GM20000 (cell line): ENCODE measurements at places on chromosomes 5 and 9.

GRCh38 chr5:168710706-168711105 is 131.5 kb upstream of the PANK3 start:
- DNase-seq, result no peak

GRCh38 chr5:176739461-176740051 is 70.8 kb upstream of the UNC5A start:
- DNase-seq, result no peak

GRCh38 chr5:37738057-37738691 is 101.7 kb downstream of the GDNF start:
- DNase-seq, result peak; percentile 31

- no peak for DNase-seq
Measured at GRCh38 chr9:134887219-134887618, 6.6 kb downstream of the FCN2 start.

- no peak for DNase-seq
Measured at GRCh38 chr9:68523367-68523936, 17.2 kb downstream of the TMEM252 start.

GRCh38 chr5:65927503-65928321 is 1.3 kb downstream of the ERBIN start:
- peak; percentile 71 for DNase-seq

DNA sequence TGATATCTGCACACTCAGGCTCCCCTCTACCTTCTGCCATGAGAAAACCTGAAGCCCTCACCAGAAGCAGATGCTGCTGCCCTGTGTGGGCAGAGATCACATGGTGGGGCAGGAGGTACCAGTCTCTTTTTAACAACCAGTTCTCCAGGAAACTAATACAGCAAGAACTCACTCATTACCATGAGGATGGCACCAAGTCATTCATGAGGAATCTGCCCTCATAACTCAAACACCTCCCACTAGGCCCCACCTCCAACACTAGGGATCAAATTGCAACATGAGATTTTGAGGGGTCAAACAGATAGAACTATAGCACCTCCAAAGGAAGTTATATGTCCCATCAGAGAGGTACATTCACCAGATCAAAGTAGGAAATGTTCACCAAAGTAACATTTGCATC is 136.3 kb upstream of the SHB start:
- DNase-seq, result no peak

DNA sequence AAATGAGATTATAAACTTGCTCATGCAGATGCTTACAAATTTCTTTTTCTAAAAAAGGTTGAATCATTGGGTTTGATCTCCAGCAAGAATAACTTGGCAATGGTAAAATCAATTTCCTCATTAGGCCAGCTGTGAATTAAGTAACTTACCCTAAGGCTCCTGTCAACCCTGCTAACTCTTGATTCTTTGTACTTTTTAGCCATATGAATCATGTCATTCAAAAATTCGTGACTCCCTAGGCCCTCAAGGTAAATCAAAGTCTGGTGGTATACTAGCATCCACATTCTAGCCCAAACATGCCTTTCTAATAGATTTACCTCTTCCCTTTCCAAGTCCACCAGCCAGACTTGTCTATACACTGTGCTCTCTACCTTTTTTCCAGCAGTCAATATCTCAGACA is 420.8 kb upstream of the BRINP1 start:
- no peak for DNase-seq

- no peak for DNase-seq
Measured at GRCh38 chr5:172574871-172575223, 66.2 kb upstream of the NEURL1B start.

GRCh38 chr5:159956074-159956473 is 39.8 kb downstream of the ADRA1B start:
- no peak for DNase-seq

- no peak for DNase-seq
Measured at GRCh38 chr5:170235876-170236864, 3.4 kb downstream of the C5orf58 start.

DNA sequence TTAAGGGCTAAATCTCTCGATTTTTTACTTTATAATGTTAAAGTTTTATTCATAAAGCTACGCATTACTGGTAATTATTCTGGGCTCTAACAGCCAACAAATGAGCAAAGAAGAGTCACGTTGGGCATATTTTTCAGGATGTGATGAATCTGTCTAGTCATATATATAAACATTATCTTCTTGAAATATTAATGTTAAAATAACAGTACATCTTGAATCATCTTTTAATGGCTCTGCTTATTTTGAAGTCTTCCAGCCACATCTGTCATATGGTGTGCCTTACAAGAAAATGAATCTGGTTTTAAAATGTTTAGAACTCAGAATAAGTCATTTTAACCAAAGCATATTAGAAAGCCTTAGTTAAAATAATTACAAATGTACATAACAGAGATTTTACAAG is 96.9 kb downstream of the CWC27 start:
- DNase-seq, result no peak

DNA sequence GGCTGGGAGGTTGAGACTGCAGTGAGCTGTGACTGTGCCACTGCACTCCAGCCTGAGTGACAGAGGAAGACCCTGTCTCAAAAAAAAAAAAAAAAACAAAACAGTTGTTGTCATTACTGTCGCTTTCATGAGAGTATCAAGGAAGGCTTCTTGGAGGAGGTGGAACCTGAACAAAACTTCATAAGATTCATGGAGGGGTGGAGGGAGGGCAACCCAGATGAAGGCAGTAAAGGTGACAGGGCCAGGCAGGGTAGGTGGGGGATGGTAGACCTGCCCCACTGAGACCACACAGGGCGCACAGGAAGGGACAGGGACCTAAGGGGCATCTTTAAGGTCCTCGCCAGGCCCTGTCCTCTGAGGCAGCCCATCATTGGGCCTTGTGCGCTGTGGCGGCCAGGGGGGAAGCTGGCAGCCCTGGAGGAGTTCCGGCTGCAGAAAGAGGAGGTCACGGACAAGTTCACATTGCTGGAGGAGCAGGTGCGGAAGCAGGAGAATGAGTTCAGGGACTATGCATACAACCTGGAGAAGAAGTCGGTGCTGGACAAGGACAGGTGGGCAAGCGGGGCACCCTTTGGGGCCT is 3.5 kb downstream of the CFAP157 start:
- no peak for DNase-seq

DNA sequence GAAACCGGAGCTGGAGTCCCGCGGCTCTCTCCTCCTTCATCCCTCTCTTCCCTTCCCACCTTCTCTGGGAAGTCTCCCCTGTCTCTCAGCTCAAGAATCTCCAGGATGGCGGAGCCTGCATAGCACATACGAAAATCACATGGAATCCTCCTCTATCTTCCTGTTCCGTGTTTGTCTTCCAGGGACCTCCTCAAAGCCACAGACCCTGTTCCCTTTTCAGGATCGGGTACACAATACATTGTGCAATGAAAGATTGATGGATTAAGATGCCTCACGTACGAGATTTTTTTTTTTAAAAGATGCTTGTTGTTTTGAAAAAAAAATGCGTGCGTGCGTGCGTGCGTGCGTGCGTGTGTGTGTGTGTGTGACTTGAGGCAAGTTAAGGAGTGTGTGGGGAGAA is 46.6 kb upstream of the OLFM1 start:
- no peak for DNase-seq

DNA sequence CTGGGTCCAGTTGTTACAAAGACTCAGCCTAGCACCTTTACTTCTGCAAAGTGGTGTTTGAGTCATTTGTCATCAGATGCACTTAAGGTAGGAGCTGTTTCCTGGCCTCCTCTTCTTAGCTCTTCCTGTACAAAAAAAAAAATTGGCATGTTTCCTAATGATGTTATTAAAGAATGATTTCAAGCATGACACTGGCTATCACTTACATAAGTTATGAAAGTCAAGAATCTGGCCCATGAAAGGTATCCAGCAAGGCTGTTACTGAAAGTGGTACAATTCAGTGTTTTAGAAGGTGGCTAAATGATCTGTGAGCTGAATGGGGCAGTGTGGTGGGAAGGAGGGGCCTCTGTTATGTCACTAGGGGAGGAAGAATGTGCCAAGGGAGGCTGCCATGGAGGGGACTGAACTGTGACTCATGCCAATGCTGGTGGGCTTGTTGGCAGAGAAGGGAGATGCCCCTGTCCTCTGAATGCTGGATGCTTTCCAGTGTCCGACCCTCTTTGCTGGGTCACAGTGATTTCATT is 175.1 kb upstream of the MAP1B start:
- DNase-seq, result no peak

- DNase-seq, result no peak
Measured at GRCh38 chr5:116488356-116489041, 86.1 kb downstream of the SEMA6A start.

GRCh38 chr5:68012429-68012828 is 203.1 kb upstream of the PIK3R1 start:
- no peak for DNase-seq

DNA sequence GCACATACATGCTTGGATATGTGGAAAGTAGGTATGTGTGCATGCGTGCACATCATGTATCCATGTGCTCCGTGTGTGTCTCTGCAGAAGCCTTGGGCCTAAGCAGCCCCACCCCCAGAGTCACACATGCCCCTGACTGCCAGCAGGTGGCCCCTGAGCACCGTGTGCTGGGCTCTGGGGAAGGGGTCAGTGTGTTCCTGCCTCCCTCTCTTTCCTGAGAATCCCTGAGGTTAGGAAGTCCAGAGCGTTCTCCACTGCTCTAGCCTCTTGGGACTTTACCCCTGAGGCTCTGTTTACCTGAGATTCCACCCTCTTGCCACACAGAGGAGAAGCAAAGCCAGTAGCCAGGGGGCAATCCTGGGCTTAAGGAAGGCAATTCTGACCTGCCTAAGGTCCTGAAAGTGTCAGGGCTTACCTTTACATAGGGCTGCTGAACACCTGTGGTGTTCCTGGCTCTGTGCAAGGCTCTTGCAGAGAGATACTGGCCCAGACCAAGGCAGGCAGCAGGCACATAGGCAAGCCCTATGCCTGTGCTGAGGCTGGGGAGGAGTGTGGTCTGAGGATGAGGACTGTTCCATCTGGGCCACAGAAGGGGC is 207.3 kb downstream of the TMEM38B start:
- peak; percentile 48 for DNase-seq

GRCh38 chr5:17143335-17143734 is 74.1 kb upstream of the BASP1 start:
- DNase-seq, result no peak

DNA sequence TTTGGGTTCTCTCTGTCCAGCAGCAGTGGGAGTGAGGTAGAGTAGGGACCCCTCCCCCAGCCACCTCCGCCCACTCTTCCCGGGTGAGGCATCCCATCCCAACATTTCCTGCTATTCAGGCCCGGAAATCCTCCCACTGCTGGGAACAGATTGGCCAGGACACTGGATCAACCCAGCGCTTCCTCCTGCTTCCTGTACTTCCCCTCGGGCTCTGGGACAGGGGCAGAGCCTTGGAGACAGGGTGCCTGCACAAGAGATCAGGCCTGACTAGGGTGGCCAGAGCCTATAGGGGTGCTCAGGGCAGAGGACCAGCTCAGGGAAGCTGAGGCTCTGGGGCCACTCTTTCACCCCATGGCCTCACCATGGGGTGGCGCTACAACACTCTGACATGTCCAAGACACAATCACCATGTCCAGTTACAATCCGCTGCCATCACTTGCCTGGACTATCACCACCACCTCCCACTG is 14.5 kb downstream of the SH2D3C start:
- DNase-seq, result no peak

DNA sequence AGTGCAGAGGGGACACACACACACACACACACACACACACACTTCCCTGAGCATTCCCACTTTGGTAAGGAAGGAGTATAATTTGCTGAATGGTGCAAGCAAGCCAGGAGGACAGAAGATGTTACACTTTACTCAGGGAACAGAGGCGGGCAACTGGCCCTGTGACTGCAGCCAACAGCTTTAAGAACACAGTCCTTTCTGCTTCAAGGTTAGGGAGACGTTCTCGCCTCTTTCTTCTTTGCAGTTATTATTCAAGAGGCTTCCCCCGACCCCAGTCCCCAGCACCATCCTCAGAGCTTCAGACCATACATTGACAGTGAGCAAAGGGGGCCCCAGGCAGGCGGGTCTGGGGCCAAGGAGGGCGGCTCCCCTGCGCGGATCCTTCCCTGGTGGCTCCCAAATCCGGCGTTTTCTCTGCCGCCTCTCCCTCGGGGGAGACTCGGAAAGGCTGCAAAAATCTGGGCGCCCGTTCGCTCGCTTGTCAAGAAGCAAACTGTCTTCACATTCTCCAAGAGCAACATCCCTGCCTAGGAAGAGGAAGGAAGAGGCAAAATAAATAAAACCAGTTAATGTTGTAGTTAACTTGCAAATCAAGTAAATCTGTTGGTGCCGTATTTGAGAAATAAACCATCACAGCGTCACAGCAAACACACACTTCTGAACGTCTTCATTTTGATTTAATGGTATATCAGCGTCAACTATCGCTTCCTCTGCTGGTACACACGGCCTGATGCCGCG is 3.8 kb upstream of the LHX2 start:
- DNase-seq, result no peak

- DNase-seq, result peak; percentile 41
Measured at GRCh38 chr5:132012371-132013005, 1.0 kb upstream of the ACSL6 start.

DNA sequence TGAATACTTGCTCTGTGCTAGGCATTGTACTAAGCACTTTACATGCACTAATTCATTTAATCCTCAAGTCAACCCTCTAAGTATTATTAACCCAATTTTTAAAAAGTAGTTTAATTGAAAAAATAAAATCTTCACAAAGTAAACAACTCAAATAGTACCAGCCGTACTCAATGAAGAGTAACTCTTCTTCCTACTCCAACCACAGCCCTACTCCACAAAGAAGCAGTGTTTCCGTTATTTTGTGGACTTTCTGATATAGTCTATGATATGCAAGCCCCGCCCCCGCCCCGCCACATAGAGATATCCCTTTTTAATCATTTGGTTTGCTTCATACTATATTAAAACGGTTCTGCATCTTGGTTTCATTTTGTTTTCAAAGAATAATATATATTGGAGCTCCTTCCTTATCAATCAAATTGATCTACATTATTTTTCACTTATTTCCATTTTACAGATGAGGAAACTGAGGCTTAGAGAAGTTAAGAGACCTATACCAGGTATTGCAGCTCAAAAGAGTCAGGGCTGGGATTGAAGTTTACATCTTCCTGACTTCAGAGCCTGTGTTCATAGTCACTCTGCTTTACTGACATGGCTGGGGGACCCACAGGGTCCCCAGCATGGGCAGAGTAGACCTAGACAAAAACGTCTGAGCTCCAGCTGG is 78.6 kb downstream of the PCDH1 start:
- DNase-seq, result no peak

GRCh38 chr5:55432549-55432948 is 102.2 kb downstream of the PLPP1 start:
- no peak for DNase-seq

DNA sequence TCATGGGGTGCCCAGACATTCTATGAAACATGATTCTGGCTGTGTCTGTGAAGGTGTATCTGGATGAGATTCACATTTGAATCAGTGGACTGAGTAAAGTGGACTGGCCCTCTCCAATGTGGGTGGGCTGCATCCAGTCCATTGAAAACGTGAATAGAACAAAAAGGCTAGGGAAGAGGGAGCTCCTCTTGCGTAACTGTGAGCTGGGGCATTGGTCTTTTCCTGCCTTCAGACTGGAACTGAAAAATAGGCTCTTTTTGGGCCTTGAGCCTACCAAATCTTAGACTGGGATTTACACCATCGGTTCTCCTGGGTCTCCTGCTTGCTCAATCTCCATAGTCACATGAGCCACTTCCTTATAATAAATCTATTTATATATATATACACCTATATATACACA is 170.1 kb downstream of the SPOCK1 start:
- no peak for DNase-seq
